Activated T-cell treated with anti-CD3 and anti-CD28 coated beads for 4 hours (primary cell): ENCODE measurements at places on chromosomes 12 and 14.

DNA sequence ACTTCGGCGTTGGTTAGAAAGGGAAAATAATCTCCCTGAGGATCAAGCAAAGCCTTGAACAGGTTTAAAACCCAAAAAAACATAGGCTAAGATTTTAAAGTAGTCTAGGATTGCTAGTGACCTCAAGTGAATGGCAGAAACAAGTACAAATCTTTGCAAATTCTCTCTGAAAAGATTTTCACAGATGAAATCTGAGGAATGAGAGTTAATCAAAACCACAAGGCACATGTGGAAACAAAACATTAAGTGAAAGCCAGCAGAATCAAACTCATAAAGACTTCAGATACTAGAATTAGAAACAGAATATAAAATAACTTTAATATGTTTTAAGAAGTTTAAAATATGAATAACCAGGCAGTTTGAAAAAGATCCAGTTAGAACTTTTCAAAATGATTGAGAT lies 52.2 kb upstream of the CFL2 start:
- no peak for DNase-seq

DNA sequence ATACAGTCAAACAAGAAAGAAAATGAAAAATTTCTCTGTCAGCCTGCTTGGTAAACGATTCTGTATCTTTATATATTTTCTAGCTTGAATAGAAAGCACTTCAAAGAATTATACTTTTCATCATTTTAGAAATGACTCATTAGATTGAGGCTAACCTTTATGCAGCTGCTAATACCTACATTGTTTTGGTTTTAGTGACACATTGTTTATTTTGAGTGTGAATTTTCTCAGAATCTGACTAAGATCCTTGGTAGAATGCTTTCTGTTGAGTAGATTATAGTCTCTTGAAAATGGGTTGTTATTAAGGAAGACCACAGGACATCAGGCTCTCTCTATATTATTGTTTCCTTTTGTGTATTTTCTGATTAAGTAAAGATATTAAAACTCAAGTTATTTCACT lies at the start of gene PMCH:
TSS of gene PMCH (minus strand) at position 45 of the 400 bp plus-strand sequence. CDS start 63 bp downstream, outside the sequence.
- DNase-seq, result no peak

GRCh38 chr14:20412876-20413743 lies at the start of gene TEP1:
TSS of gene TEP1 (minus strand) at chr14:20413501. CDS start at chr14:20408439, 5,062 bp downstream.
- peak; percentile 52 for DNase-seq

GRCh38 chr12:93042684-93043083 lies 113.6 kb upstream of the EEA1 start:
- no peak for DNase-seq

DNA sequence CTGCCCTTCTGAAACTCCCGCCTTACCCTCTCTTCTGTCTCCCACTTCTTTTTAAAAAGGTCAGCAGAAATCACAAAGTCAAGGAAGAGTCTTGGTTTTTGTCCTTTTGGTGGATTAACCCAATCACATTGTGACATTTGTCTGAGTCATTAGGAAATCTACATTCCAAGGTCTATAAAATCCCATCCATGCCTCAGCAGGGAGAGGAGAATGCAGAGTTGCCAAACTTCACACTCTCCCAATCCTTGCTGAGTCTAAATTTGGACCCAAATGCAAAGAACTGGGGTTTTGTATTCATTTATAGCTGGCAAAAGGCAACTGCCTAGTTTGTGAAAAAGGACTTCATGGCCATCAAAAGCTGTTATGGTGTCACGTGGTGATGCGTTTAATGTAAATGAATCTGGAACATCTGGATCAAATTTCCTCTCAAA lies 67.9 kb downstream of the TMEM30B start:
- DNase-seq, result no peak

DNA sequence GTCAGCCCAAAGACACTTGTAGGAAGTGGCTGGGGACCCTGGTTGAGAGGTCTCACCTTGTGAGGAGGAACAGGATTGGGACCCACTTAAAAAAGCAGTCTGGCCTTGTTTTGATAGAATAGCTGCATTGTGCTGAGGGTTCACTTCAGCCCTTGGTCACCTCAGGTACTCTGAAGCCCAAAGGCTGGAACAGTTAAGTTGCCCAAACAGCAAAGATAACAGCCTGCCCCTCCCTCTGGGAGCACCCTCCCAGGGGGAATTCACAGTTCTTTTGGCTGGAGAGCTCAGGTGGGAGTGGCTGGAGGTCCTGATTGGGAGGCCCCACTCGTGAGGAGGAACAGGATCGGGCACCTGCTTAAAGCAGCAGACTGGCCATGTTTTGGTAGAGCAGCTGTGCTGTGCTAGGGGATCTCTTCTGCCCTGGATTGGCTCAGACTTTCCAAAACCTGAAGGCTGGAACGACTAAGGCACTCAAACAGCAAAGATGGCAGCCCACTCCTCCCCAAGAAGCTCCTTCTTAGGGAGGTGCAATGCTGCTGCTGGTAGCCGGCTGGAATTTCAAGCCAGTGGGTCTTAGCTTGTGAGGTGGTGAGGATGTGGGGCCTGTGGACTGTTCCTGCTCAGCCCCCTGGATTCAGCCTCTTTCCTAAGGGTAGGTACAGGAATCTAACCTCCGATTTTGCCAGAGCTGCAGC lies 143.8 kb upstream of the SLC38A2 start:
- no peak for DNase-seq

- DNase-seq, result no peak
Measured at GRCh38 chr14:57974896-57975295, 109.0 kb upstream of the SLC35F4 start.

GRCh38 chr12:12786351-12786705 lies 869 bp downstream of the APOLD1 start:
- no peak for DNase-seq

GRCh38 chr12:19800884-19801283 lies 361.6 kb downstream of the AEBP2 start:
- no peak for DNase-seq

- no peak for DNase-seq
Measured at GRCh38 chr12:68303850-68304249, 28.3 kb downstream of the MDM1 start.

DNA sequence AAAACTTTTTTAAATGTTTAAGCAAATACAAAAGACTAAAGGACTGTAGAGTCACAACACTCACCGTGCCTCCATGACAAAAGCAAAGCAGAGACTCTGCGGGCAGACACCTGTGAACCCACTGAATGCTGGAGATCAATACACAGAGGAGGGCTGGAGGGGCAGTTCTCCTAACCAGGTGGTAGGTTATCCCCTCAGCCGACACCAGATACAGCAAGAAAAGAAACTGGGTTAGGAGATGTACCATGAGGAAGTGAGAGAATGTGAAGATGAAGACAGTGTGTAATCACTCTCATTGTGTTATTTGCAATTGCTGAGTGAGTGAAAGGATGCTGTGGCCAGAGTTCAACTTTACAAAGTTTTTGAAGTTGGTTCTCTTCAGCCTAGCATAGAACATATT lies 480.3 kb downstream of the BCL11B start:
- no peak for DNase-seq

DNA sequence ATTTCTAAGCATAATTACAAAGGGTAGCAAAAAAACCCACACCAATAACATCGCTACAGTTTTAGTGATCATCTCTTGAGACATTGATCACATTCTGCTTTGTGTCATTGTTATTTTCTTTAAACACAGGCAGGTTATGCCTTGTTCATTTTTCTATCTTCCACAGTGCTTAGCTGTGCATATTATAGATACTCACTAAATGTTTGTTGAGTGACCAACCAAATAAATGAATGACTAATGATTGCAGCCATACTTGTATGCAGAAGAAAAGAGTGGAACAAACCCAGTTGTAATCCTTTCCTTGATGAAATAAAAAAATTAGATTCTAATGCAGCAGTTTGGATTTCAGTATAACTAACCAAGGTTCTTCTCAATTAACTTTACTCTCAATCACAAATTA lies 81.0 kb upstream of the RASSF8 start:
- no peak for DNase-seq

DNA sequence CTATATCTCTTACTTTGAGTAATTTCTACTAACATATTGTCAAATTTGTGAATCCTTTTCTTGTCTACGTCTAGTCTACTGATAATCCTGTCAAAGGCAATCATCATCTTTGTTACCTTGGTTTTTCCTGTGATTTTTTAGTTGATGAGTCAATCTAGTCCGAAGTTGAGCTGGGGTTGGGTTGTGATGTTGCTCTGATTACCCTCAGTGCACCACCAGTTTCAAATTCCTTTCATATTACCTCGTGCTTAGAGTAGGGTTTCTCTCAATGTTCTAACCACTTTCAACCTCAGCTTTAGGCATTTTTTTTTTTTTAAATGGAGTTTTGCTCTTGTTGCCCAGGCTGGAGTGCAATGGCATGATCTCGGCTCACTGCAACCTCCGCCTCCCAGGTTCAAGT lies 186.8 kb downstream of the BTG1 start:
- DNase-seq, result no peak

DNA sequence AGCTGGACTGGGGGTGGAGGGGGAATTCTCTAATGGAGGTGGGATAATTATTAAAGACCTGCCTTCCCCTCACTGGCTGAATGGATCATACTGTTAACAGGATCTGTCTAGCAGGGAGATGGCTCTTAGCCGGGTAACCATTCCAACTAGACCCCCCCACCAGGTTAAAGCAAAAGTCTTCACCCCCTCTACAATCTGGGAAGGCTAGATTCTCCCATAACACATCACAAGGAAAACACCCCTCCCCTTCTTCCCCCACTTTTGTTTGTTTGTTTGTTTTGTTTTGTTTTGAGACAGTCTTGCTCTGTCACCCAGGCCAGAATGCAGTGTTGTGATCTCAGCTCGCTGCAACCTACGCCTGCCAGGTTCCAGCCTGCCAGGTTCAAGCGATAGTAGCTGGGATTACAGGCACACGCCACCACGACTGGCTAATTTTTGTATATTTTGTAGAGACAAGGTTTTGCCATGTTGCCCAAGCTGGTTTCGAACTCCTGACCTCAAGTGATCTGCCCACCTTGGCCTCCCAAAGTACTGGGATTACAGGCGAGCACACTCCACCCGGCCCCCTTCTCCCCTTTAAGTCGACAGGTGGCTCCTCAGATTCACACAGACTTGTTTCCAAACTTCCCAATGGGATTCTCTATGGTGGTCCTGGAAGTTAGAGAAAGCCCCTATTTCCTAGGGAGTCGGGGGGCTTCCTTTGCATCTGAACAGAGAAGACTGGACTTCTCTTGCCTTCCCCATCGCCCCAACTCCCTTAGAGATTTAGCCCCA lies 3.5 kb upstream of the BAZ2A start:
- no peak for DNase-seq

- no peak for DNase-seq
Measured at GRCh38 chr12:121822393-121823100, 18.7 kb downstream of the SETD1B start.

GRCh38 chr14:94890785-94891184 lies 120.9 kb upstream of the GSC start:
- no peak for DNase-seq

DNA sequence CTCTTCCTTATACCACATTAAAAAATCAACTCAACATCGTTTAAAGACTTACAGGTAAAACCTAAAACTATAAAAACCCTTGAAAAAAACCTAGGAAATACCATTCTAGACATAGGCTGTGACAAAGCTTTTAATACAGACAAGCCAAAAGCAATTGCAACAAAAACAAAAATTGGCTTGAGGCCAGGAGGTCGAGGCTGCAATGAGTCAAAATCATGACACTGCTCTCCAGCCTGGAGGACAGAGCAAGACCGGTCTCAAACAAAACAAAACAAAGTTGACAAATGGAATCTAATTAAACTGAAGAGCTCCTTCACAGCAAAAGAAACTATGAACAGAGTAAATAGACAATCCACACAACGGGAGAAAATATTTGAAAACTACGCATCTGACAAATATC lies 1057.8 kb downstream of the FSCB start:
- no peak for DNase-seq

DNA sequence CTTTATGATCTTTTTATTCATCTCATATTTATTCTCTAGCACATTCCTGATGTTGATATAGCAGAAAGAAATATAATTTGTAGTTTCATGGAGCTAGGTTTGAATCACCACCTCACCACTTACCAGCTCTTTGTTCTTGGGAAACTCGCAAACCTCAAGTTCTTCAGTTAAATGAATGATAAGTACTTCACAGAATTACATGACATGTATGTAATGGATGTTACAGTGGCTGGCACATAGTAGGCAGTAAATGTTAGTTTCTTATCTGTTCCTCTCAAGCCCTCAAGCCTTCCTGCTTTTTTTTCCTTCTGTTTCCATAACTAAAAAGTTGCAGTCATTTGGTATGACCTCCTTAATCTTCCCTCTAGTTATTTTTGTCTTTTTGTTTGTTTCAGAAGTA lies 54.9 kb downstream of the SPATS2 start:
- no peak for DNase-seq

GRCh38 chr12:116346222-116346621 lies 68.7 kb upstream of the MED13L start:
- DNase-seq, result no peak

- DNase-seq, result no peak
Measured at GRCh38 chr14:55450987-55451386, 10.6 kb upstream of the TBPL2 start.

GRCh38 chr14:101410126-101410525 lies 151.2 kb upstream of the DIO3 start:
- no peak for DNase-seq

DNA sequence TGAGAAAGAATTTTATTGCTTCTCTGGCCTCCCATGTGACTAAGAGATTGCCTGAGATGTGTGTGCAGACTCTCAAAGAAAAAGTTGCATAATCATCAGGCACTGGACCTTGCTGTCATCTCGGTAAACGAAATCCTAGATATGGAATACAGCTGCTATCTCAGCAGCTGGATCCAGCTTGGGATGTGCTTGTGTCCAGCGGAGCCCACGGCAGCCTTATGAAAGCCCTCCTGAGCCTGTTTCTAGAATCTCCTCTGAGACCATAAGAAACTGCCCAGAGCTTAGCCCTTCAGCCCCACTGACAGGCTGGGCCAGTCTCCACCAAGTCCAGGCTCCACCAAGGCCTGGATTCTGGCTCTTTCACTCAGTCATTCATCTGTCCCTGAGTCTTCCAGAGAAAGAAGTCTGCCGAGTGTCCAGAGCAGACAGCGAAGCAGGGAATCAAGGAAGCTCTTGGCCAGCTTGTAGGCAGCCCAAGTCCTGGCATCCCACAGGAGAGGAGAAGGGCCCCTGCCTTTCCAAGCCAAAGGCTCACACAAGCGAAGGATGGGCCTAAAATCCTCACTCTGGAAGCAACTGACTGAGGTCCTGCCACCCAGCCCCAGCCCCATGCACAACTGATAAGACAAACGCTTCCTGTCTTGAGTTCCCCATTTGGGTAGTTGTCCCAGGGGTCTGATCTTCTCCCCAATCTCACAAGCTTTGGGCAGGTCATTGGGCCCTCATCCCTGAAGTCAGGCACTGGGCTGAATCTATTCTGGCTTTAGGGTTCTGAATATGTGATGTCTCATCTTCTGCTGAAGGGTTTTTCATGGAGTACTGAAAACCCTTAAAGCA lies 97.8 kb downstream of the SEC23A start:
- DNase-seq, result no peak
